ENCODE measurements at places on chromosomes 12 and 14. TPM values are rescaled to one million over a fixed set of nuclear protein-coding genes. Genes with fewer than 3 reads are reported as not detected.

Gene TSPAN11
- 6.8 TPM for total RNA-seq

Gene NANOG
- total RNA-seq: 1.2 TPM

Gene C3AR1
- 9.2 TPM for total RNA-seq

Gene ABCC9
- 23.2 TPM for total RNA-seq

Gene SLCO1B3
- not detected for total RNA-seq

Gene IRF2BPL
- 37.1 TPM for total RNA-seq

Gene NINJ2
- 19.4 TPM for total RNA-seq

Gene ATL1
- 113 TPM for total RNA-seq

Gene RNASE3
- total RNA-seq: not detected

Gene VEZT
- 110 TPM for total RNA-seq

Data from dorsolateral prefrontal cortex (tissue), 122 donors.